ENCODE measurements at places on chromosomes 16 and 17.
A peak's percentile ranks its signal among the peaks of the same experiment; 100 is the strongest.

DNA sequence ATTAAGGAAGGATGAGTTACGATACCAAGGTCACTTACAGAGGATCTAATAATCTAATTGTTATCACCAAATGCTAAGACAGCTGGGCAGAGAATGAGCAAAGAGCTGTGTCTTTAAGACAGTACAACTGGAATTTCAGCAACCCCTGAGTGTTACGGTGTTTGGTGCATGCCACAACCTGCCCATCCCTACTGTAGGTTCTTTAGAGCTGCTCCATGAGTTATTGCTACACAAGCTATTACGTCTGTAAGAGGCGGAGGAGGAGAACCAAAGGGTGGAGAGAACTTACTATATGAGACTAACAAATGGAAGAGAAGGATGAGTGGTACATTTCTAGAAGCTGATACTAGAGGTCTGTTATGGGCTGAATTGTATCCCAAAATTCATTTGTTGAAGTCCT is 14.2 kb upstream of the C17orf78 start:
- no peak for DNase-seq

DNA sequence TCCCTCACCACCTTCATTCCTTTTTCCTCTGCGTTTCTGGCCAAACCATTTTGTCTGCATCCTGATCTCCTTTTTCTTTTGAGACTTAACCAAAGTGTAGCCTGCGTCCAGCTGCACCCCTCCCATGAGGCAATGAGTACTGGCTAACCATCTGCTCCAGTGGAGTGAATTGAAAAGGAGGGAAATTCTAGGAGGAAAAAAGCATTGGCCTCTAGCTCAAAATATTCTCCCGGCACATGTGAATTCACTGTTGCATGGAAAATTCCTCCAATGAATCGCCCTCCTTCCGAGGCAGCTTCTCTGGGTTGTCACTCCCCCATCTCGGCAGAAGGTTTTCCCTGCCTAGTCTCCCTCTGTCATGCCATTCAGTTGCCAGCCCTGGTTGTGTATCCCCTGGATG is 5.6 kb downstream of the RAP1GAP2 start:
- no peak for DNase-seq

GRCh38 chr16:62681819-62682218 is 645.6 kb upstream of the CDH8 start:
- no peak for DNase-seq

DNA sequence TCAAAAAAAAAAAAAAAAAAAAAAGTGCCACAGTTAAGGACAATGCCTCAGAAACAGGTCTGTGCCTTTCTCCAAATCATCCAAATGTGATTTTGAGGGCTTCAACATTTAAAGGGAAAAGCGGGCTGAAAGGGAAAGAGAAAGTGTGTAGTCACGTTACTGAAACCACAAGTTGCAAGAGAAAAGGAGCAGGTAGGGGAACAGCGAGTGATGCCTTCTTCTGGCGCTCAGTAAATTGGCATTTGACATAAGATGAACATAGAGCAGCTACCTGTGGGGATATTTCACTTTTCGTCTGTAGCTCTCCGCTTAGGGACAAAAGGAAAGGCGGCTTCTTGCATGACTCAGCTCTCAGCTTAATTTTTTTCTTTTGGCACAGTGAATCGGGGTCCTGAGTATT is 11.1 kb downstream of the CMTM2 start:
- DNase-seq = no peak

GRCh38 chr17:47894498-47895346 is 1.3 kb upstream of the SP2 start:
- DNase-seq = no peak

GRCh38 chr17:77446940-77447634 is 306.3 kb downstream of the SEC14L1 start:
- DNase-seq = peak; percentile 56

GRCh38 chr17:16818821-16819683 is 129.0 kb downstream of the CCDC144A start:
- DNase-seq = no peak

DNA sequence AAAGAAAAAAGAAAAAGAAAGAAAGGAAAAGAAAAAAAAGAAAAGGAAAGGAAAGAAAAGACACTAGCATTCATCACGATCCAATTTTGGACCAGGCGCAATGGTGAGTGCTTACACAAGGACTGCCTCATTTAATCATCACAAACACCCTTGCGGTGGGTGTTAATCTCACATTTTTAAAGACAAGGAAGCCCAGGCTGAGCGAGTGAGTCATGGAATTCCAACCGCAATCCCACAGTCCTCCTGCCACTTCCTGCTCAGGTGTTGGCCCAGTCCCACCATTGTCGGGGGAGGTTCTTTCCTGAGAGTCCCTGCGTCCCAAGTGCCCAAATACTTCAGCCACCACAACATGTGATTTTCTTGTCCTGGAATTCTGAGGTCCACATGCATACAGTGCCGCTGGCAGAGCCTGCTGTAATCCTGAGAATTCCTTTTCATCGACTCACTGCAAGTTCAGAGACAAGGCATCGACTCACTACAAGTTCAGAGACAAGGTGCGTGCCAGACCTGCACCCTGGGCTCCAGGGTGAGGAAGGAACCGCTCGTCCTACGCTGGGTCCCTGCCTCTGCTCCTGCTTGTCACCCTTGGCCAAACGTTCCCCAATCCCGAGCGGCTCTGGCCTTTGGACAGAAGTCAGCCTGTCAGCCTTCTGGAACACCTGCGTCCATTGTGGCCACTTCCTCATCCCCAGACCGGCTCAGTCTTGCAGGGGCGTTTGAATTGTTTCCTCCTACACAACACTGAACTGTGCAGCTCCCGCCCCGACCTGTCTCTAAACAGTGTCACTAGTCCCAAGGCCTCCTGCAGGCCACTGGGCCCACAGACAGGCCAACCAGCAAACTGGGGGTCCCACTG is 5.8 kb downstream of the ZG16B start:
- peak; percentile 97 for DNase-seq

DNA sequence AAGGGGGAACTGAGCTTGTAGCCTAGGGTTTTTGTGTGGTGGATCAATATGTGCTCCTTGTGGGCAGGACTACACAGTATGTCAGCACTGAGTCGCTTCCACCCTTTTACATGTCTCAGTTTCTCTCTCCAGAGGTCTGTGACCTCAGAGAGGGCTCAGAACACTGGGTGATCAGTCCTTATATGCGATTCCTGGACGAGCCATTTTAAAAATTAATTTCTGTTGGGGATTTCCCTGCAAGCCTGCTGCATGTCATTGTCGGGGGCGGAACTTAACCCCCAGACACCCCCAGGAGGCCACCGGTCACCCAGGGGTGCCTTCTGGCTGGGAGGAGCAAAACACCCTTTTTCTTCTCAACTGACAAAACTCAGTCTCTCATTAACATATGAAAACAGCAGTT is 14.1 kb downstream of the DHRS7B start:
- no peak for DNase-seq

GRCh38 chr16:55830658-55831294 is 2.1 kb downstream of the CES1 start:
- no peak for DNase-seq

- DNase-seq = no peak
Observed at GRCh38 chr17:8161289-8162232, 1.2 kb downstream of the VAMP2 start.

- DNase-seq = no peak
Observed at GRCh38 chr17:6524520-6524919, 31.8 kb downstream of the PITPNM3 start.

DNA sequence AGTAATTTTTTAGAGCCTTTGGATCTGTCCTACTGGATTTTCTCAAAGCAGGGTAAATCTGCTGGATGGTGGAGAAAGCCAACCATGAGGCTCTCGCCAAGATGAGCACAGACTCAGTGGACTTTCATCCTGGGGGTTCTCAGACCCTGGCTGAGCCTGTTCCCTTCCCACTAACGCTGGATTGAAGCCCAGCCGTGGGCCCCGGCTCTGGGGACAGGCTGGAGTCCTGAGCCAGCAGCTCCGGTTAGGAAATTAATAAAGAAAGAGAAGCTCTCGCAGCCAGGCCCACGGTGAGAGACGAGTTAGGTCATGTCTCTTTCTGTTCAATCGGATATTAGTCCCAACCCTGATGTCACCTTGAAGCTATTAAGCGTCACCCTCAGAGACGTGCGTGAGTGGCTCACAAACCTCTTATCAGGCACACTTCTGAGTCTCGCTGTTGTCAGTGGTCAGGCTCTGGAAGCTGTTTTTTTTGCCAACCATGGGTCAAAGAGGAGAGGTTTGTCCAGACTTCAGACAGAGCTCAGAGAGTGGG is 27.1 kb downstream of the MEOX1 start:
- no peak for DNase-seq

- no peak for DNase-seq
Observed at GRCh38 chr17:72927146-72927545, 165.3 kb downstream of the SLC39A11 start.

DNA sequence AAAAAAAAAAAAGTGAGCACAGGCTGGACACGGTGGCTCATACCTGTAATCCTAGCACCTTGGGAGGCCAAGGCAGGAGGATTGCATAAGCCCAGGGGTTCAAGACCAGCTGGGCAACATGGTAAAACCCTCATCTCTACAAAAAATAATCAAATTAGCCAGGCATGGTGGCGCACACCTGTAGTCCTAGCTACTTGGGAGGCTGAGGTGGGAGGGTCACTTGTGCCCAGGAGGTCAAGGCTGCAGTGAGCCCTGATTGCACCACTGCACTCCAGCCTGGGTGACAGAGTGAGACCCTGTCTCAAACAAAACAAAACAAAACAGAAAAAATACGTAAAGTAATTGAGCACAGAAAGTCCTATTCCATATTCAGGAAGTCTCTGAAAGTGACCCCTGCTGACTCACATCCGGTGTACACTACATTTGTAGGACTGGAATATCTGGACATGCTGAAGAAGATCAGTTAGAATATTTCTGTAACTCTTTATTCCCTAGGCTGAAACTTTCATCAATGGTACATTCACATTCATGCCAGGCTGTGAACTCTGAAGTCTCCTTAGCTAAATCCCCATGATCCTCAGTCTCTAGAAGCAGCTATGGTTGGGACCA is 66.0 kb upstream of the HAS3 start:
- peak; percentile 61 for DNase-seq

- DNase-seq = no peak
Observed at GRCh38 chr17:20916383-20916782, 126.4 kb downstream of the USP22 start.

GRCh38 chr17:19896679-19897078 is 28.9 kb upstream of the ULK2 start:
- no peak for DNase-seq

DNA sequence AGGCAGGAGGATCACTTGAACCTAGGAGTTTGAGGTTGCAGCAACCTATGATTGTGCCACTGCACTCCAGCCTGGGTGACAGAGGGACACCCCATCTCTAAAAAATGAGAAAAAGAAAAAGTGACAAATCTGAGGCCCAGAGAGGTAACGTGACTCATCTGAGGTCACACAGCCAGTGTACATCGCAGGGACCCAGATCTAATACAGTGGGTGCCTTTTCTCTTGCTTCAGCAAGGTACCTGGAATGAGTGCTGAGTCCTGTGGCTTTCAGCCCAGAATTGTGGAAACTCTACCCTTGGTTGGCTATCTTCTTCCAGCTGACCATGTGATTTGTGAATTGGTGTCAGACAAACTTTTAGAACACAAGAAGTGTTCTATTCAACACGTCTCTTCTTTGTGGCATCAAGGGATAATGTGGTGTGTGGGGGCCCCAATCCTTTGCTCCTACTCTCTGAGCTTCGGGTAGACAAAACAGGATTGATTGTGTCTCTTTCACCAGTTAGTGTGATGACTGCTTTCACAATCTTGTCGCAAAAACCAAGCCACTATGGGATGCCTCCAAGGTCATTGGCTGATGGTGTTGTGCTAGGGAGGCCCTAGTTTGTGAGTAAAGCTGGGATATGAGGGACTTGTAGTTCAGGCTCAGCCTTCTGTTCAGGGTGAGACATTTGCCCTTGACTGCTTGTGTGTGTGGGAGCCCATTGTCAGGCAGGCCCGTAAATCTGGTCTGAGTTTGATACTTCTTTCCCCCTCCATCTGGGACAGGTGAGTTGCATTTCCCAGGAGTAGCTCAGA is 71.0 kb downstream of the MSI2 start:
- no peak for DNase-seq

- no peak for DNase-seq
Observed at GRCh38 chr17:79711715-79712305, 18.9 kb upstream of the ENPP7 start.

- DNase-seq = no peak
Observed at GRCh38 chr16:85539084-85539483, 74.0 kb upstream of the GSE1 start.

GRCh38 chr17:33964344-33964979 is 290.6 kb upstream of the CCL2 start:
- no peak for DNase-seq

GRCh38 chr16:68276223-68276622 is 11.9 kb downstream of the SLC7A6 start:
- DNase-seq = no peak

- no peak for DNase-seq
Observed at GRCh38 chr17:39701784-39702422, 2.0 kb downstream of the ERBB2 start.

- DNase-seq = no peak
Observed at GRCh38 chr17:34578656-34579016, 746 bp upstream of the TMEM132E start.

DNA sequence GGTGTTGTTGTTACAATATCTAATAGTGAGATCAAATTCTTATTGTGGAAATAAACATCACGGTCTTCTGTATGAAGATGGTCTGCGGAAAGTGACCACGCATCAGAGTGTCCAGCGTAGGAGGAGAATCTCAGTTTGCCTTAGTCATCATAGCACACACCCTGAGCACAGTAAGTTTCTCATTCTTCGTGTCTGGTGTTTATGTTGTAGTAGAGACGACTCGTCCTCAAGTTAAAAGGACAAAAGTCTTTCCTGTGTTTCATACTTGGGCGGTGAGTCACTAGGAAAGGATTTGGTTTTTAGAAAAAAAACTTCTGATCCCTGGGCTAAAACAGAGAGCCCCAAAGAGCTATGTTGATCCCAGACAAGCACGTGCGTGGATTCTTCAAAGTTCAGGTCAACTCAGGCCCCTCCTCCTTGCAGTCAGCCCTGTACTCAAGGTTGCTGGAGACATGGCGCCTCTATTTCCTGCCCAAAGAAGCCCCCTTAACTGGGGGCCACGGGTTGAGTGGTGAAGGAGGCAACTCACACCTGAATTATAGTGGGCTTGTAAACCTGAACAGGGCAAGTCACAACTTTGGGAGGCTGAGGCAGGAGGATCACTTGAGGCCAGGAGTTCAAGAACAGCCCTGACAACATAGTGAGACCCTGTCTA is 170.4 kb downstream of the ZFHX3 start:
- DNase-seq = peak; percentile 98

- DNase-seq = no peak
Observed at GRCh38 chr16:54120846-54121480, 165.6 kb downstream of the IRX3 start.

- no peak for DNase-seq
Observed at GRCh38 chr16:19031738-19032137, 35.7 kb upstream of the COQ7 start.
